ENCODE measurements at places on chromosomes 2 and 18.

- DNase-seq, result no peak
These were observed 128.1 kb downstream of the MTCL1 start for GRCh38 chr18:8833480-8833879.

DNA sequence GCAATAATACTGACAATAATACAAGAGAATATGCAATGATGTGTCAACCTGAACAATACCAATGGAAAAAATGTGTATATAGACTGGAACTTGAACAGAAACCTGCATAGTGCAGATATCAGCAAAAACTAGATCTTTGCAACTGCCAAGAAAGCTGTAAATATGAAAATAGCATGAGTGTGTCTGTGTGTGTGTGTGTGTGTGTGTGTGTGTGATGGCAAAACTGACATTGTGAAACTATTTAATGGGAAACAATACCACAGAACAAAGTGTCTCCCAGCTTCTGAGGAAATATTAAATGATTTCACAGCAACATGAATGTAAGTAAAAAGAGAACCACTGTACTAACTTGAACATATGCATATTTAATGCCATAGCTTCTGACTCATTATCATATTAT is 558.2 kb upstream of the LINC00305 start:
- DNase-seq, result no peak

DNA sequence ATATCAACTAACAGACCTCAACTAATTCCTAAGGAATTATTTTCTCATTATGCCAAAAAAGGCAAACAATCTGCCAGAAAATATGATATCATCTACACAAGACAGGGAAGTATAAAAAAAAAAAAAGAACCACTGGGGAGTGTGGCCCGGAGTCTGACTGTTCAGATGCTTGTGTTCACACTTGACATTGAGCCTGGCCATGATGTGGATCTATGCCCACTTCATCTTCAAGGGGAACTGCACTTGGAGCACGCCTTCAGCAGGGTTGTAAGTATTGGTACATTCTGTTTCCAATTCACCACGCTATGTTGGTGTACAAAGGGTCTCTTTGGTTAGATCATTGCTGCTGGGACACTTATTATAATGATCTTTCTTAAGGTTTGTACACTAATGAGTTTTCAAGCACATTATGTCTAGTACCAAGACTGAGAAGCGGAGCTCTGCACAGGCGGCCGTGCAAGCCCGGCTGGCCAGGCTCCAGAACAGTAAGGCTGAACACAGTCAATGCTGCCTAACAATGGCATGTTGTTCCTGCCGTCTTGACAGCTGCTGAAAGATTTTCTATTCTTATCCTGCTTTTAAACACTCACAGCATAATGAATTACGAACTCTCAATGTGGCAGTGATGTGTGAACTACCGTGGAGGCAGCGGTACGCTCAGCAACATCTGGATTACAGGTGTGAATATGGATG is 788.4 kb upstream of the SOX11 start:
- no peak for DNase-seq

DNA sequence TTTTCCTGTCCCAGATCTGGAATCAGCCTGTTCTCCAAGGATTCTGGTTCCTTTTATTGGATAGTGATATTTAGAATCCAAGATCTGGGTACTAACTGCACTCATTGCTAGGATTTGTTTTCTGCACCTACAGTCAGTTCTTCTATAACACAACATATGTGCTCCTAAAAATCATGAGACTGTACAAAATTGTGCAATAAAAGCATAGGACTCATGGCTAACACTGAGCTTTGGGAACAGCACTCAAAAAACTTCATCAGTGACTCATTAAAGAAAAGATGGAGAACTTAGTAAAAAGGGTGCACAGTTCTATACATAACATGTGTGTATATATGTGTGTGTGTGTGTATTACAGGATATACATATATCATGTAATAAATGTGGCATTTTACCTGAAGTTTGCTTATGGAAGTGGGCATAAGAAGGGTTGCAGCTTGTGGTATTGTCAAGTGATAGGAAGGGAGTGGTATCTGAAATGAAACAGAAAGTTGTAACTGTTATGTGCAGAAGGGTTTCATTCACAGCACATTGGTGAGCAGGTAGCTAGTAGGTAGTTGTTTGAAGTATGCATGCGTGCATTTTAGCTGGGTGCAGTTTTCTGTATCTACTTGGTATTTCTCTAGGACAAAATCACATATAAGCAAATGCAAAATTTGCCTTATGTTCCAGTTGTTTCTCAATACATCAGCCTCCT is 5.9 kb upstream of the SCYGR2 start:
- no peak for DNase-seq

GRCh38 chr2:236527159-236527630 is 42.4 kb upstream of the ACKR3 start:
- no peak for DNase-seq

DNA sequence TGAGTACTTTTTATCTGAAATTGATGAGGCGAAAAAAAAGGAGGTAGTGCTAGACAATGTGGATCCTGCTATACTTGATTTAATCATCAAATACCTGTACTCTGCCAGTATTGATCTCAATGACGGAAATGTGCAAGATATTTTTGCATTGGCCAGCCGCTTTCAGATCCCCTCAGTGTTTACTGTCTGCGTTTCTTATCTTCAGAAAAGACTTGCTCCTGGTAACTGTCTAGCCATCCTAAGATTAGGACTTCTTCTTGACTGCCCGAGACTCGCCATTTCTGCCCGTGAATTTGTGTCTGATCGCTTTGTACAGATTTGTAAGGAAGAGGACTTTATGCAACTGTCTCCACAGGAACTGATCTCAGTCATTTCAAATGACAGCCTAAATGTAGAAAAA is 453 bp downstream of the KLHL41 start:
- no peak for DNase-seq

- no peak for DNase-seq
These were observed 4.6 kb downstream of the CDCA7 start for GRCh38 chr2:173359231-173359630.

GRCh38 chr2:19355931-19356544 is 2.4 kb downstream of the OSR1 start:
- no peak for DNase-seq

- no peak for DNase-seq
These were observed 40.5 kb downstream of the PREPL start for GRCh38 chr2:44320832-44321231.

DNA sequence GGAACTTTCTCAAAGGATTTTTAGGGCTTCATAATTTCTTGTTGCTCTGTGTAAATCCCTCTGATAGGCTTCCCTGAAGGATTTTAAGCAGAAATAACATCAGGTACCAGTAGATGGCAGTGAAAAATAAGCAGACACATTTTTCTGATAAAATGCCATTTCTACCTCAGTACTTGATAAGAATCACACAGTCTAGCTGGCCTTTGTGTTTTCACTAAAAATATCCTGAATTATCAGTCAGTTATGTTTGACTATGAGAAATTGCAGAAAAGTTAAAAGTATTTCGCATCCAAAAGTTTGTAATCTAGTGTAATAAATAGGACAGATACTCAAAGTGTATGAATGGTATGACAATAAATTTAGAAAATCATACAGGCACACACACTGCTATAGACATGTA is 68.7 kb downstream of the DNAJC10 start:
- no peak for DNase-seq

GRCh38 chr2:184644685-184645084 is 46.4 kb downstream of the ZNF804A start:
- no peak for DNase-seq

GRCh38 chr2:178700922-178701342 is 106.3 kb downstream of the TTN start:
- peak; percentile 12 for DNase-seq

GRCh38 chr2:217903142-217903858 is 99.5 kb downstream of the TNS1 start:
- DNase-seq, result no peak

All from hepatic stellate cell (primary cell).